ENCODE measurements at places on chromosomes 2 and 18. TPM values are rescaled to one million over a fixed set of nuclear protein-coding genes. Genes with fewer than 3 reads are reported as not detected.

GRCh38 chr2:77034445-77034844, 487.7 kb downstream of the LRRTM4 start:
- DNase-seq: no peak

Gene GALR1
- 3.6 TPM for total RNA-seq

DNA sequence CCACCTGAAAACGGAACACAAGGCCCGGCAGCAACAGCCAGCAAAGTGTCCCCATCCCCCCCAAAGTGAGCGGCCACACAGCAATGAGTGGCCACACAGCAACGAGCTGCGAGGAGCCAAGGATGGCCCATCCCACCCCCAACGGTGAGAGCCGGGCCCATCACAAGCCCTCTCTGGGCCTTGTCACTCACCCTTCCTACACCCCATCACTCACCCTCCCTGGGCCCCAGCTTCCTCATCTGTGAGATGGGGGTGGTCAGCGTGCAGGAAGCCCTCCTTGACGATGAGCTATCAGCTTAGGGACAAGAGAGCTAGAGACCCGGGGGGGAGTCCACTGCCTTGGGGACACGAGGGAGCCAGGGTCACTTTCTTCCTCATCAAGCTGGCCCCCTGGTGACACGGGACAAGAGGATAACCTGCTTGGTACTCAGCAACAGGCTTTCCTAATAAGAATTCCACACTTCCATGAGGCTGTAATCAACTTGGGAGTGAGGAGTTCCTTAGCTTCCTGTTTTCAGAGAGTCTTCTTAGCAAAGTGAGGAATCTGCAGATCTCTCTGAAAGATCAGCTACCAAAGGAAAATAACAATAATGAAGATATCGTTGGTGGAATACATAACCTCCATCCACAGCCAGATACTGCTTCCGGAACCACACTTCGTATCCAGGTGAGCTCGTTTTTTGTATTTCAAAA, 92.8 kb downstream of the HDAC4 start:
- no peak for DNase-seq

Gene FAM117B
- total RNA-seq: 5.8 TPM

Gene DSG1
- 26.5 TPM for total RNA-seq

GRCh38 chr2:221612161-221612560, 40.1 kb upstream of the EPHA4 start:
- DNase-seq: no peak
